ENCODE measurements at places on chromosomes 7 and 10.
A peak's percentile ranks its signal among the peaks of the same experiment; 100 is the strongest.

- DNase-seq, result peak; percentile 73
Measured at GRCh38 chr10:51389415-51390321, 309.7 kb downstream of the CSTF2T start.

- no peak for DNase-seq
Measured at GRCh38 chr7:80298201-80298600, 163.6 kb downstream of the GNAI1 start.

DNA sequence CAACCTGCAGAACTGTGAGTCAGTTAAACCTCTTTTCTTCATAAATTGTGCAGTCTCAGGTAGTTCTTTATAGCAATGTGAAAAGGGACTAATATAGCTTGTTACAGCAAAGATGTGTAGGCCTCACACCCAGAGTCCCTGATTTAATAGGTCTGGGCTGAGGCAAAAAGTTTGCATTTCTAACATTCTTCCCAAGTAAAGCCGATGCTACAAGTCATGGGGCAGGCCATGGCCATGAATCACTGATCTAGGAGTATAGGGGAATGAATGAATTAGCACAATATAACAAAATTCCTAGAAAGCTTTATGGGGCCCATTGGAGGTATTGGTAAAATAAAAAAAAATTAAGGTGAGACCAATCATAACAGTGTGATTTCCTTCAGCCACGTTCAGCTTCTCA lies 11.5 kb upstream of the AASS start:
- no peak for DNase-seq

DNA sequence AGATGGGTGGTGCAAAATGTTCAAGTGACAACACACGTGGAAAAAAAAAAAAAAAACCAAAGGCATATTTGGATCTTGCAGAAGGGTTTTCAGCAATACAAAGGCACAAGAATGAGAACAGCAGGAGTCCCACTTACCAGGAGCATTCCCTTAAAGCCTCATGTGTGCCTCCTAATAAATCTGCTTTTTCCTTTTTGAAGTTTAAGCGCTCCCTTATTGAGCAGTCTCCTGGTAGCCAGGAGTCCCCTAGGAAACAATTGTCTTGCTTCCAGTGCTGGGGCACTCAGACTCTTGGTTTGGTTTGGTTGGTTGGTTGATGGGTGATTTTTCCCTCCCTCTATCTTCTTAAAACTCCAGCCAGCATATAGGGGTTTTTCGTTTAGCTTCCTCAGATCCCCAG lies 321.8 kb upstream of the NFE2L3 start:
- DNase-seq, result no peak

DNA sequence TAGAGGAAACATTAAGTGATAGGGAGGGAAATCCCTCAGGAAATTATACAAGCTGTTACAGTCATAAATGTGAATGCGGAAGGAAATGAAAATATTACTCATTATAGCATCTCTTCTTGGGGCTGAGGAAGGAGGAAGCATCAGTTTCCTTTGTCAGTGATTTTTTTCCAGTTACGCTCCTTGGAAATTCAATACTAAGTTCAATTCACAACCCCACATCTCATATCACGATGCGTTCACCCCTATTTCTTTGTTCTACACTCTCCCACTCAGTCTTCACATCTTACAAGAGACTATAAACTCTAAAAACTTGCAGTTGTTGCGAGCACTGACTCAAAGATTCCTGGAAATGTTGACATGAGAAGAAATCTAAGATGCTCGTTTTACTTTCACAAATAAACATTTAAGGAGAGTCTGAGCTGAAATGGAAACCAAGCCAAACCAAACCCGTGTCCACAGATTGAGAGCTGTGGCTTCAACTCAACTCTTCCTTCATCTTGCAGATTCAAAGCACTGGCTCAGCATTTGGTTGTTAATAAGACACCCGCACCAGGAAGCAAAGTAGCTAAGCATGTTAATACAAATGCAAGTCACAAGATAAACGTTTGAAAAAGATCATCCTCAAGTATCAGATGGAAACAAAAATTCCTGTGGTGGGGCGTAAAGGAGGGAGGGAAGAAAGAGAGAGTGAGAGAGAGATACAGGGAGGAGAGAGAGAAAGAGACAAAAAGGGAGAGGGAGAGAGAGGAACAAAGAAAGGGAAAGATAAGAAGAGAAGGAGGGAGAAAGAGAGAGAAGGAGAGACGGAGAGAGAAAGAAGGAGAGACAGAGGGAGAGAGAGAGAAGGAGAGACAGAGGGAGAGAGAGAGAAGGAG lies 150.0 kb upstream of the RSU1 start:
- no peak for DNase-seq

All from hematopoietic multipotent progenitor cell treated with erythropoietin and hydrocortisone succinate and interleukin-3 and kit ligand, for 4 days (in vitro differentiated cells).